Activated CD4-positive, alpha-beta T cell treated with anti-CD3 and anti-CD28 coated beads, Interleukin-2, amount 50 U/mL, for 1 hour (primary cell): ENCODE measurements at places on chromosomes 3 and 15.

DNA sequence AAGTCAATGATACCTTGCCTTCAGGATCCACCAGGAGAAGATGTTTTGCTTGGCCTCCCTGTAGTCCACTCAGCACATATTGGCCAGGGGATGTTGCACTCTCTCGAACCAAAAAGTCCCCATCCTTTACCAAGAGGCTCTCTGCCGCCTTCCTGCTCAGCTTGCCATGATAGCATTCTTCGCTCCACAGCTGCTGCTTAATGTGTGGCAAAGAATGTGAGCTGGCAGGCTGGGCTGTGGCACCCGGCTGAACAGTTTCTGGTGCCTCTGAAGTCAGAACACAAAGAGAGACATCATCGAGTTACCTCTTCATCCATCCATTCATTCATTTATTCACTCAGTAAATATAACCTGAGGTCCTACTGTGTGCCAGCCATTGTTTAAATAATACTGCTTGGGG, 23.9 kb upstream of the CEP152 start:
- DNase-seq = no peak

- DNase-seq = no peak
These were observed 54.4 kb downstream of the ANXA2 start for GRCh38 chr15:60343221-60343970.

DNA sequence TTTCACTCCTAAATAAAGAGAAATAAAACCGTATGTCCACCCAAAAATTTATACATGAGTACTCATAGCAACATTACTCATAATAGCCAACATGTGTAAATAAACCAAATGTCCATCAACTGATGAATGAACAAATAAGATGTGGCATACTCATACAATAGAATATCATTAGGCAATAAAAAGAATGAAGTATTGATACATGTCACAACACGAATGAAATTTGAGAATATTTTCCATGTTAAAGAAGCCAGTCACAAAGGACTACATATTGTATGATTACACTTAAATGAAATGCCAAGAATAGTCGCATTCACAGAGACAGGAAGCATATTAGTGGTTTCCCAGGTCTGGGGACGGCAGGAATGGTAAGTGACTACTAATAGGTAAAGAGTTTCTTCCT, 869.2 kb downstream of the IGSF11 start:
- no peak for DNase-seq

DNA sequence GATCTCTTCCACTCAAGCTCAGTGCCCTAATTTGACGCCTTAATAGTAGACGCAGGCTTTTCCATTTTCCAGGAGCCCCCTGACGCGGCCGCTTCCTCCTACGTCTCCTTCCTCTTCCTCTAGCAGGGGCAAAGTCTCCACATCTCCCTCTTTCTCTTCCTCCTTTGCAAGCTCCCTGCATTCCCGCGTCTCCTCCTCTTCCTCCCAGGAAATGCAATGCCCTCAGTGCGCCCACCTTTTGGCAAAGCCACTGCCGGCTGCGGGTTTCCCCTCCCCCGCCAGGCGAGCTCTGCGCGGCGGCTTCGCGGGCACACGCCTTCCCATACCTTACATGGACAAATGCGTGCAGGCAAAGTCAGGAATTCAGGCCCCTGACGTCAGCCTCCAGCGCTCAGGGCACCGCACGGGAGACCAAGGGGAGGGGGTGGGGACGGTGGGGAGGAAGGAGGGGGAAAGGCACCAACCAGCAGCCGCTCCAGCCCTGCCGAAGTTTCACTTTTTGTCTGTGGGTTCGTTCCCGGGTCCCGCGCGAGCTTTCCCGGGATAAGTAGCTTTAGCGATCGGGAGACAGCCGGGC, 432 bp upstream of the LPP start:
- DNase-seq = peak; percentile 33

- DNase-seq = no peak
These were observed 53.8 kb downstream of the CACNA2D3 start for GRCh38 chr3:54176106-54176505.

DNA sequence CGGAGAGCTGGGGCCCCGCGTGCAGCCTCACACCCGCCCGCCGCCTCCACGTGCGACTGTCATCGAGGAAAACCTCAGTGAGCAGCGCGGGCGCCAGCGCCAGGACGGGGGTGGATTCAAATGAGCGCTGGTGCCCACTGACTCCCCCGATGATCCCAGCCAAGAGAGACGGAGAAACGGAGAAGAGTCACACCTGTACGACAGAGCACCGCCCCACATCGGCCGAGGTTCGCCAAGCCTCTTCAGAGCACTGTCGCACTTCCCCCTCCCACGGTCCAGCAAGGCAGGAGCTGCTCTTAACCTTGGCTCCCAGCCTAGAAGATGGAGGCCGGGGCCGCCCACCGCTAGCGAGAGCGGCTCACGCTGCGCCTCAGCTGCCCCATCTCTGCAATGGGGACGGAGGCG, 130.9 kb upstream of the IQSEC1 start:
- DNase-seq = no peak

- no peak for DNase-seq
These were observed 7.0 kb downstream of the FYTTD1 start for GRCh38 chr3:197756704-197757103.

DNA sequence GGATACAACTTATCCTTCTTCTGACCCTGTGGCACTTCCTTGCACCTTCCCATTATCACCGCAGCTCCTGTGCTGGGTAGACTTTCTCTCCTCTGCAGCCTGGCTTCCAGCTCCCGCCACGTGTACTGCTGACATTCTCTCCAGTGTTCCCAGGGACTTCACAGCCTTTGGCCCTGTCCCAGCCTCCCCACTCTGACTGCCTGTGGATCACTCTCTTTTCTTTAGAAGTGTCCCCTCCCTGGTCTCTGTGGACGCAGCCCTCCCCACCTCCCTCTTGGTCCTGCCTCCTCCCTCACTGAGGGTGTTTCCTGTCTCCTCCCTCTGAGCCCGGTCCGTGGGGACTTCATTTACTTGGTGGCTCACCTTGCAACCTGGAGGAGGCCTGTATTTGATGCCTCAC, 17.4 kb downstream of the PDIA5 start:
- DNase-seq = no peak

DNA sequence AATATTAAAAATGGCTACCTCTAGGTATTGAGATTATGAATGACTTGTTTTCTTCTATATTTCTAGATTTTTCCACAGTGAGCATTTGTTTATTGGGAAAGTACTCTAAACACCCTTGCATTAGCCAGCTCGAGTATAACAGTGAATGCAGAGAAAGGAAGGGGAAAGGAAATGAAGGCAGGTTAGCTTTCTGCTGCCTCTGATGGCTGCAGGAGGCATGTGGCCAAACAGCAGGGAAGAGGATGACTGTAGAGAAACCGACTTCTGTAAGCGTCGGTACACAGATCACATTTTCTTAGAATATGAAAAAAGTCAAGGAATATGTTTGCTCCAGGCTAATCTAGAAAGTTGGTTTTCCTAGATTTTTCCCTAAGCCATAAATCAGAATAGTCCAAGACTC, 19.8 kb downstream of the GNB5 start:
- no peak for DNase-seq

GRCh38 chr15:98554272-98555172, 93.8 kb upstream of the IGF1R start:
- no peak for DNase-seq

- no peak for DNase-seq
These were observed 46.4 kb downstream of the EHHADH start for GRCh38 chr3:185207481-185207880.

- DNase-seq = no peak
These were observed 265.0 kb downstream of the OPA1 start for GRCh38 chr3:193857996-193858395.
